ENCODE measurements at places on chromosomes 1 and 21.

GRCh38 chr1:207806531-207807325 is 54.9 kb downstream of the CD46 start:
- no peak for DNase-seq

DNA sequence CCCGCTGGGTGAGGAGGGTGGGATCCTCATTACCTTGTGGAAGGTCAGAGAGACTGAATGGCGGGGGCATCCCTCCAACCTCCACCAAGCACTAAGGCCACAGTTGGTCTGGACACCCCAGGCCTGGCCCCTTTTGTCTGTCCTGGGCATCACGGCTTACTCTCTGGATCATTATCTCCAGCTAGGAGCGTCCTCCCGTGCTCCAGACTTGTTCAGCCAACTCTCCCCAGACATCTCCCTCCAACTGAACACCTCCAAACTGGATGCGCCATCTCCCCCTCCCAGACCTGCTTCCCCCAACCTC is 7.3 kb upstream of the GJB5 start:
- no peak for DNase-seq

GRCh38 chr1:112406771-112407170 is 10.8 kb downstream of the CTTNBP2NL start:
- no peak for DNase-seq

GRCh38 chr1:170303034-170303433 is 157.3 kb downstream of the NTMT2 start:
- no peak for DNase-seq

- DNase-seq: no peak
These were observed 45.1 kb downstream of the TMEM53 start for GRCh38 chr1:44628962-44629756.

GRCh38 chr1:215081661-215082531 is 641 bp upstream of the KCNK2 start:
- no peak for DNase-seq

Measured in activated CD4-positive, alpha-beta T cell treated with anti-CD3 and anti-CD28 coated beads for 24 hours (primary cell).